ENCODE measurements at places on chromosomes 4 and X.

DNA sequence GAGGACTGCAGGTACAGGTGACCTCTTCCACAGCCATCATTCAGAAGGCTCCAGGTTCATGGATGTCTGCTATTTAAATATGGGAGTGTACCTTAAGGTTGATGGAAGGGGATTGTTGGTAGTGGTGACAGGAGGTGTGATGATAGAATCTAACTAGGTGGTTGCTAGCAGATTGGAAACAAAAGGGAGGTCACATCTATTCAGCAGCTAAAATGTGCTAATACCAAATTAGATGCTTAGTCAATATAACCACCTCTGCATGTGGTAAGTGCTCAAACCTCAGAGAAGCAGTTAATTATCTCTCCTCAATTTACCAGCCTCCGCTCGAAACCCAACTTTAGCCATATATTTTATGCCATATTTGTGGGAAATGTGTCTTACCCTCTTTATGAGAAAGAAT, 98.7 kb upstream of the CCSER1 start:
- DNase-seq: no peak

DNA sequence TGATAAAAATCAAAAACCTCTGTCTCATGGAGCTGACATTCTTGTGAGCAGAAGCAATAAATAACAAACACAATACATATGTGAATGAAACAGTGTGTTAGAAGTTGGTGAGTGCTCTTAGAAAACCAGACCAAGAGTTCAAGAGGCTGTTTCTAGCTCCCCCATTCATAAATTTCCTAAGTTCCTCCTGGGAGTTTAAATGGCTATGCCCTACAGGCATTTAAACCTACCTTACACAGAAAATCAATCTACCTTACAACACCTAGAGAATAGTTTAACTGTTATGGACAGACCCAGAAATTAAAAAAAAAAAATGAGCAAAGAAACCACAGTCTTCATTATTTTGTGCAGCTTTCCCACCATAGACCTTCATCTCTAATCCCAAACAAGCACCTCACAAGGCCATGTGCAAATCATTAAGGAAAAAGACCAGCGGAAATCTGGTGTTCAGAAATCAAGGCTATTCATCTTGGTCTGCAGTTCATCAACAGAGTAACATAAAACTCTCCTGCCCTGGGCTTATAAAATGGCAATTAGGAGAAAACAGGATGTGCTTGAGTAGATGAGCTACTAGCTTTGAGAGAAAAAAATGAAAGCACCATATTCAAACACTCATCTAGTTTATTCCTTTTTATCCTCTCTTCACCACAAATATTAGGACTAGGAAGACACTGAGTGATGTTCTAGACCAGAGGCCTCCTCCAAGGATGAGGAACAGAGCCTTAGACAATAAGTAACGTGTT, 147.2 kb downstream of the SHROOM3 start:
- DNase-seq: no peak

GRCh38 chrX:136166221-136166855, 19.0 kb downstream of the FHL1 start:
- DNase-seq: no peak

DNA sequence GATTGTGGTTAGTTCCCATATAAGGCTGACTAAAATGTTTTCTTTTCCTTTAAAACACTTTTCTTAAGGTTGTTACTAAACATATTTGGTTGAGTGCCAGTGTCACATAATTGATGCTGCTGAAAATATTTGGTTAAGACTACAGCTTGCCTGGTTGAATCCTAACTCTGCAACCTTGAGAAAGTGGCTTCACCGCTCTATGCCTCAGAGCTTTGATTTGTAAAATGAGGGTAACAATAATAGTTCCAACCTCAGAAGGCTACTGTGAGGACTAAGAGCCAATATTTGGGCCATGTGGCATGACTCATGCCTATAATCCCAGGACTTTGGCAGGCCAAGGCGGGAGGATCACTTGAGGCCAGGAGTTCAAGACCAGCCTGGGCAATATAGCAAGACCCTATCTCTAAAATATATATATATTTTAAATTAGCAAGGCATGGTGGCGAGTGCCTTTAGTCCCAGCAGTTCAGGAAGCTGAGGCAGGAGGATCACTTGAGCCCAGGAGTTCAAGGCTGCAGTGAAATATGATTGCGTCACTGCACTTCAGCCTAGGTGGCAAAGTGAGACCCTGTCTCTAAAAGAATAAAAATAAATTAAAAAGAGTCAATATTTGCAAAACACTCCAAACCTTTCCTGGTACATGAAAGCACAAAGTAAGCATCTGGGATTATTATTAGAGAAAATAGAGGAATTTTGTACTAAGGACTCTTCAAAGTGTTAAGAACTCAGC, 7.1 kb upstream of the NEIL3 start:
- DNase-seq: no peak

GRCh38 chrX:22033818-22034217, 1.7 kb downstream of the PHEX start:
- no peak for DNase-seq

DNA sequence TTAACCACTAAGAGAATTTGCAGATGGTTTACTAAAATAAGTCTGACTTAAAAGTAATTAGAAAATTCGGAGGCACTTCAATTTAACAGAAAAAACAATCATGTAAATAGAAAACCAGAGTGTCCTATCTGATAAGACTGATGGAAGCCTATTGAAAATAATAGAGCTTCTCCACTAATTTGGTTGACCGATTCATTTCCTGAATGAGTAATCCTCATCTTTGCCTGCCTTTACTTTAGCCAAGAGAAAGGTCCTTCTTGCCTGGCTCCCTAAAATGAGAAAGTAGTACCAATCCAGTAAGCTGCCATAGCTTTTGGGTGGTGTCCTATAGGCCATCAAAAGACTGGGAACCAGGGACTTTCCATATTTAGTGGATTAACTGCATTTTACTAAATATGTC, 48.4 kb downstream of the KCNIP4 start:
- DNase-seq: no peak

GRCh38 chrX:97045470-97045869, 161.8 kb downstream of the RPA4 start:
- DNase-seq: no peak

DNA sequence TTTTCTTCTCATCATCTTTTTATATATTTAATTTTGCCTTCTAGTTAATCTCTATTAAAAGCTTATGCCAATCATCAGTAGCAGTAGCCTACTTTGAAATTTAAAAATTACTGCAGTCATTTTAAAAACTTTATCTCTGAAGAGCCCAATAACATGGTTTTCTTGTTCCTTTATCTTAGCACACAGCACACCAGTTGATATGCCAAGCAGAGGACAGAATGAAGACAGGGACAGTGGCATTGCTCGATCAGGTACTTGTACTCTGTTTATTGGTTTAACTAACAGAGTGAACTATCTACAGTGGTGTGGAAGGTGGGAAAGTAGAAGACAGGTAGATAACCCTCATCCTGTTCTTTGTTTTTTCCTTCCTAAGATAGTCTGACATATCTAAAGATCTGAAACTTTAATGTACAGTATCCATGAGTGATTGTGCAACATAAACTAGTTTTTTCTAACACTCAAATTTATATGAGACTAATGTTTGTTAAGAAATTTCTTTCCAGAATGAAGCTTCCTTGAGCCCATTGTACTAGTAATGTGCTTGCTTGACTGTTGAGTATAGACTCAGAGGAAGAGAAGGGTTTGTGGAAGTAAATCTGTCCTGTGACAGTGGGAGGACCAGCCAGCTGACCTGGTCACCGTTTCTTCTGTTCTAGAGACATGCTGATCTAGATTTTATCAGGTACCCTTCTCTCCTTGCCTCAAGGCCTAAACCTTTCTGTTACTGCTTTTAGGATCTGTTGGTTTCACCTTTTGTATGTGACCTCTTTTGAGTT, 66.6 kb downstream of the FNIP2 start:
- DNase-seq: no peak

DNA sequence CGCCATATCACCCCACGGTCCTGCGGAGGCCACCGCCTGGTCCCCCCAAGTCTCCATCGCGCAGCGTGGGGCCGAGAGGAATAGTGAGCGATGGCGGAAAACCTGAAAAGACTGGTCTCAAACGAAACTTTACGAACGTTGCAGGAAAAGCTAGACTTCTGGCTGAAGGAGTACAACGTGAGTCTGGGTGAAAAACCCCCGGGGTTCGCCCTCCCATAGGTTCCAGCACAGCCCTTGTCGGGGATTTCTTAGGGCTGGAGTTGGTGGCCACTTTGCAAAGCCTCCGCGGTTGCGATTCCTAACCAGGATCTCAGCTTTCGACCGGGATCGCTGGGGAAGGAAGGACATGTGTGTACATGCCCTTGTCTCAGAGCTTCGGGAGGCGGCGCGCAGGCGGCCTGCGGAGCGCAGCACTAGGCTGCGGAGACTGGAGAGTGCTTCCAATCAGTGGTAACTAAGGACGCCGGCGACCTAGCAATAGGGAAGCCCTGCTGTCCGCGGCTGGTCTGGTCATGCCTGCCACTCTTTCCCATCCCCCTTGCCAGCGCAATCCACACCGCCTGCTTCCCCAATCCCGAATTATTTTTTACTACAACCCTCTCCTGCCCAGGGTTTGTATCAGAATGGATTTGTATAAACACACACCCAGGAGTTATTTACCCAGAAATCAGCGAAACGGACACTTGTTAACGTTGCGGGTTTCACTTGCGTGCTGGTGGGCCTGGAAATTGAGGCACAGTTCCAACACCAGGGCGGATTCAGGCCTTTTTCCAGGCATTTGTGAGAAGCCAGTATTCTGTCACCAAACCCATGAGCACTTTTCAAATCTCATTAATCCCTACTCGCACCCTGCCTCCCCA, 741 bp downstream of the SPATA18 start:
- no peak for DNase-seq

DNA sequence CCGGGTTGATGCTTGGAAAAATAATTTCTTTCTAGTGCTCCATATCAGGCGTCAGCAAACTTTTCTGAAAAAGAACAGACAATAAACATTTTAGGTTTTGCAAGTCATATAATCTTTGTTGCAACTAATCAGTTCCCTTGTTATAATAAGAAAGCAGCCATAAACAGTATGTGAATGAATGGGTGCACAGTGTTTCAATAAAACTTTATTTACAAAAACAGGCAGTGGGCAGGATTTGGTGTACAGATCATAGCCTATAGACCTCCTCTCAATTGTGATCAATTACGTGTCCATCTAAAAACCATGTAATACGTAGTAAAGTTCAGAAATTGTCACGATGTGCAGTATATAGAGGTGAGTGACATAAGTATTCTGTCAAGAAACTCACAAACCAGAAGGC, 143.4 kb downstream of the AREG start:
- DNase-seq: no peak

GRCh38 chrX:151538190-151539122, 25.0 kb upstream of the PASD1 start:
- DNase-seq: no peak

GRCh38 chr4:116733370-116733769, 352.0 kb downstream of the TRAM1L1 start:
- no peak for DNase-seq

DNA sequence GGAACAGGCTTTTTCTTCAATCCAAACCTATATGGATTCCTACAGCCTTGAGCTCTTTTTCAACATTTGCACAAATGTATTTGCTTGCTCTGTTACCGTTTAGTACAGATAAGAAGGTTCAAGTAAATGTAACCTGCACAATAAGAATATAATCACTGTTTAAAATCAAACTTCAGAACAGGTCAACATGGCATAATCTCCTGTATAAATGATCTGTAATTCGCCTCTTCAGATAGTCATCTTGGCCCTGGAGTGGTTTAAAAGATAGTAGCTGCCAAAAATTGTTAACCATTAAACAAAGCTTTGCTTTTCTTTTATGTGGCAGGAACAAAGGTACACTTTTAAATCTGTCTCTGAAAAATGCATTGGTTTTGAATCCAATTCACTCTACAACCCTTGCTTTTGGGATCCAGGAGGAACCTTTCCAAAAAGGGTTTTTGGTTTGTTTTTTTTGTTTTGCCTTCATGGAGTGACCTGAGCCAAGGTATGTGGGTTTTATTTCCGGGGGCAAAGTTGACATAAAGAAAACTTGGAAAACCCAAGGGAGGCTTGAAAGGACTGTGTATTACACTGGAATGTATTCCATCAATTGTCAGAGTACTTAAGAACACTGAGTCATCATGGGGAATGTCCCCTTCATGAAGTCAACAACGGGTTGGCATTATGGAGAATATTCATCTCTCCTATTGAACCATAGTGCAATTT, 210.4 kb upstream of the HCCS start:
- no peak for DNase-seq

Data from activated effector memory CD4-positive, alpha-beta T cell treated with Interleukin-2 at 50 U/mL for 16 hours (primary cell).